ENCODE measurements at places on chromosomes 12 and 14. TPM values are rescaled to one million over a fixed set of nuclear protein-coding genes. Genes with fewer than 3 reads are reported as not detected.
A peak's percentile ranks its signal among the peaks of the same experiment; 100 is the strongest.

GRCh38 chr12:19482551-19483109 is 43.3 kb downstream of the AEBP2 start:
- DNase-seq: no peak

- DNase-seq: no peak
Measured at GRCh38 chr12:18676996-18677588, 60.7 kb downstream of the PLCZ1 start.

DNA sequence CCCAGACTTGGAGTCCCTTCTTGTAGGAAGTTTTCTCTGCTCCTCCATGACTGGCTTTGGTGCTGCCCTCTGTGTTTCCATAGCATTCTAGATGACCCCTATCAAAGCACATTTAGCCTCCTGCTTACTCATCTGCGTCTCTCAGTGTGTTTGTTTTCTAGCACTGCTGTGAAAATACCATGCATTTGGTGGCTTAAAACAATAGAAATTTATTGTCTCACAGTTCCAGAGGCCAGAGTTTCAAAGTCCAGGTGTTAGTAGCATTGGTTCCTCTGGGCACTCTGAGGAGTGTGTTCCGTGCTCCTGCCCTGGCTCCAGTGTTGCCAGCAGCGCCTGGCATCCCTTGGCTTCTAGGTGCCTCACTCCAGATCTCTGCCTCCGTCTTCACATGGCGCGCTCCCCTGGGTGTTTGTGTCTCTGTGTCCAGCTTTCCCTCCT is 86.1 kb downstream of the CACNA1C start:
- DNase-seq: no peak

DNA sequence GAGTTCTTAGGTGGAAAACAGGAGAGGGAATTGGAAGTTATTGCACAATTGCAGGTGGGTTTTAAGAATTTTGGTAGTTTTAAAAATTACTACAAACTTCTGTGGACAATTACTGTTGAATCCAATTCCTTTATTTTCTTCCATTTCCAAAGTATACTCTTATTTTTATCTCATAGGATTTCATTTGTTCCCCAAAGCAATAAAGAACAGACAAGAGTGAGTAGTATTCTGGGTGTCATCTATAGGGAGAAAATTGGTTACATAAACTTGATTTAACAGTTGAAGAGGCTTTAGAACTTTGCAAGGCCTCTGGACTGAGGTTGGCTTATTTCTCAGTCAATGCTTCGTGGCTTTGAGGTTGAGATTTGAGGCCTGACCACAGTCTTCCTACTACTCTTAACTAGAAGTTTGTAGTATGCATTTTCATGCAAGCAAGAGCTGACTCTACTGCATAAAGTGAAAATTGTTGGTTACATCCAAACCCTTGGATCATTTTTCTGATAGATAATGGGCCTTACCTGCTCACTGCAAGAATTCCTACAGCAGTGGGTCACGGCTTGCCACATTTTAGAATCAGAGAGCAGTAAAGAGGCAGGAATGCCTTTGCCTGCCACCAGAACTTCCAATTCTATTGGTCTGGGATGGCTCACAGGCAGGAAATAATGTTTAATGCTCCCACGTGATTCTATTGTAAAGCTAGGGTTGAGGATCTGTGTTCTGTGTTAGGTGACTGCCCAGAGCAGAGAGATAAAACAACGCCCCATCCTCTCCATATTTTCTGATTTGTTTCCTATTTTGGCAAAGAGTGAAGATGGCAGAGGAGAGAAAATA is 270.5 kb downstream of the TTC6 start:
- DNase-seq: no peak

GRCh38 chr12:45257185-45257930 is 41.5 kb downstream of the ANO6 start:
- DNase-seq: no peak

DNA sequence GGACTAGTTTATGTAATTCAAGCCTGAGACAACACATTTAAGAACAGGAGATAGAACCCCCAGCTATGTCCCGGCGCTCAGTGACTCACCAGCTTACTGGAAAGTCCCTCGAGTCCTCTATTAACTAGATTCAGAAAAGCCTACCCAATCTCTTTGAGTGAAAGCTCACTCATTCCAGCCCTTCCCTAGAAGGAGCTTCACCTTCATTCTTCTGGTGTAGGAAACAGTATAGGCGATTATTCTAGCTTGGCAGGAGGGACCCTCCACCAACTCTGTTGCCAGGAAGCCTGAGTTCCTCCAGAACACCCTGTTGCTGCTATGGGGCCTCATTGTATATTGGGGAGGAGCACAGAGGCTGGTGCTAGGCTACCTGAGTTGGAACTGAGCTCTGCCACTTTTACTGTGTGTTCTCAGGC is 57.2 kb upstream of the AEBP2 start:
- DNase-seq: no peak

- DNase-seq: no peak
Measured at GRCh38 chr12:52063981-52064649, 5.7 kb upstream of the ATG101 start.

GRCh38 chr12:55930771-55931316 is at the start of gene DGKA:
Gene DGKA (plus strand): TSS chr12:55931162. CDS start chr12:55936504, 5,342 bp downstream.
- no peak for DNase-seq

DNA sequence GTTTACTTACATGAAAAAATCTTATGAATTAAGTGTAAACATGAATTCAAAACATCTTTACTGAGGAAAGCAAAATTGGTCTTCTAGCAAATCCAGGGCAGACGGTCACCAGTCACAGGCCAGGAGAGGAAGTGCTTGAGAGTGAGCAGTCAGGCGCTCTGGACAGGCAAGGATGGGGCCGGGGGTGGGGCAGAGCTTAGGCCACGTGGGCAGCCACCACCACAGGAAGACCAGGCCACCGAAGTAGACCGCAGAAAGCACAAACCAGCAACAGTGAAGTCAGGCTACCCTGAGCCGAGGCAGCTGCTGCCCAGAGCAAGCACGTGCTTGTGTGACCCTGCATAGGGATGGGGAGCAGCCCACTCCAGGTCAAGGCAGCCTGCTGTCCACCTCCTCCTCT is 33.5 kb downstream of the SLC6A12 start:
- no peak for DNase-seq

DNA sequence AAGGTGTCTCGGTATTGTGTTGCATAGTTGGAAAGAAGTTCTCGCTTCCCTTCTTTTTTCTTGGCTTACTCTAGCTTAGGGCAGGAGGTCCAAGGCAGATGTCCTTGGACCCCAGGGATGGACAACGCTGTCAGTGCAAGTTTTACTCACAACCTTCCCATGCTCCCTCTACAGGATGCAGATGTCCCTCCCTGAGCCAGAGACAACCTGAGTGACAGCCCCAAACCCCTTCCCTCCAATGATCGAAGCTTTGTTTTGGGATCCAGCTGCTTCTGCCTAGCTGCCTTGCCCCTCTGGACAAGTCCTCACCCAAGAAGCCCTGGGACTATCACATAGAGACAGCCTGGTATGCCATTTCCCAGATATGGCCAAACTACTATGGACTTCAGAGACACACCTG is 112.0 kb upstream of the RAP1B start:
- DNase-seq: no peak

DNA sequence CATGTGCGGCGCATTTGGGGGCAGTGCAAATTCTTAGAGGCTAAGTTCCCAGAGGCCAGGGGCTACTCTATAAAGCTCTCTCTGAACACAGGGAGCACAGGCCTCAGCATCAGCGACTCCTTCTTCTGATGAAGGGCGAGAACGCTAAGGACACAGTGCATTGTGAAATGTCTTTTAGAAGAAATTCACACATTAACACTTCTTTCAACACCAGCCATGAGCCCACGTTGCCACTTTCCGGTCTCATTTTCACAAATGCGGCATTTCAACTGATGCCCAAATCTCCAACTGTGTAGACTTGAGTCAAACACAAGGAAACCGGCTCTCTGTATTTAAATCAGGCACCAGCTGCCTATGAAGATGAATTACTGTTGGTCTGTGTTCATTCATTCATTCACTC is 162.0 kb downstream of the FOXN3 start:
- DNase-seq: no peak

- peak; percentile 65 for DNase-seq
Measured at GRCh38 chr12:119334430-119335170, at the start of gene CCDC60. Gene CCDC60 (plus strand): TSS chr12:119334729. CDS start chr12:119335177, 448 bp downstream.

DNA sequence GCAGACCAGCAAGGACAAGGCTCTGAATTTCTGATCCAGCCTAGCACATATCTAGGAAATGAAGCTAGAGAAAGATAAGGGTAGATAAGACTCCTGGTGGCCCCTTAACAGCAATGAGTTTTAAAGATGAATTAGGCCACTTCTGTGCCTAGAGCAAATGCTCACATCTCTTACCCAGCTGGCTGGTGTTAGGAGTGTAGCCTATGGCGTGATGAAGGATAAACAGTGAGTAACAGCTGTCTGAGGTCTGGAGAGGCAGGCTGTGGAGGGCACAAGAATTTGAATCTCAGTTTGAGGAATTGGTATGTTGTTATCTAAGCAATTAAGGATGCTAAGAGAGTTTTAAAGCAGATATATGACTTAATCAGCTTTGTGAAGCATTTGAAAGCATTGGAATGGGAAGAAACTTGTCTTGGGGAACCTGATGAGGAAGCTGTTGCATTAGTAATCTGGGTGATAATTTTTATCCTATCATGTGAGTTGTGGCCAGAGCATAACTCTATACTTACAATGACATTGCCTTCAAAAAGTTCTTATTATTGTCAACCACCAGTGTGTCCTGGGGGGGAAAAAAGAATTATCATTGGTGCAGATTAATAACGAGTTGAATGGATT is 161.8 kb downstream of the SRGAP1 start:
- no peak for DNase-seq

GRCh38 chr14:52821805-52822250 is 30.4 kb upstream of the GNPNAT1 start:
- no peak for DNase-seq

GRCh38 chr12:54658306-54659264 is 10.4 kb upstream of the DCD start:
- DNase-seq: peak; percentile 46

- DNase-seq: no peak
Measured at GRCh38 chr14:100110816-100111215, 45.6 kb downstream of the EVL start.

- no peak for DNase-seq
Measured at GRCh38 chr12:24573621-24574020, 375.3 kb downstream of the BCAT1 start.

- DNase-seq: peak; percentile 58
Measured at GRCh38 chr14:93906341-93907329, 20.5 kb upstream of the FAM181A start.

The PUS1 gene
- total RNA-seq: 50.9 TPM

The GALNT16 gene
- total RNA-seq: 18.5 TPM

The ACVRL1 gene
- total RNA-seq: 0.49 TPM

The ISCA2 gene
- total RNA-seq: 40.6 TPM

The PRIM1 gene
- 47.3 TPM for total RNA-seq

The NEUROD4 gene
- total RNA-seq: 7.3 TPM
